ENCODE measurements at places on chromosomes 4 and X.

DNA sequence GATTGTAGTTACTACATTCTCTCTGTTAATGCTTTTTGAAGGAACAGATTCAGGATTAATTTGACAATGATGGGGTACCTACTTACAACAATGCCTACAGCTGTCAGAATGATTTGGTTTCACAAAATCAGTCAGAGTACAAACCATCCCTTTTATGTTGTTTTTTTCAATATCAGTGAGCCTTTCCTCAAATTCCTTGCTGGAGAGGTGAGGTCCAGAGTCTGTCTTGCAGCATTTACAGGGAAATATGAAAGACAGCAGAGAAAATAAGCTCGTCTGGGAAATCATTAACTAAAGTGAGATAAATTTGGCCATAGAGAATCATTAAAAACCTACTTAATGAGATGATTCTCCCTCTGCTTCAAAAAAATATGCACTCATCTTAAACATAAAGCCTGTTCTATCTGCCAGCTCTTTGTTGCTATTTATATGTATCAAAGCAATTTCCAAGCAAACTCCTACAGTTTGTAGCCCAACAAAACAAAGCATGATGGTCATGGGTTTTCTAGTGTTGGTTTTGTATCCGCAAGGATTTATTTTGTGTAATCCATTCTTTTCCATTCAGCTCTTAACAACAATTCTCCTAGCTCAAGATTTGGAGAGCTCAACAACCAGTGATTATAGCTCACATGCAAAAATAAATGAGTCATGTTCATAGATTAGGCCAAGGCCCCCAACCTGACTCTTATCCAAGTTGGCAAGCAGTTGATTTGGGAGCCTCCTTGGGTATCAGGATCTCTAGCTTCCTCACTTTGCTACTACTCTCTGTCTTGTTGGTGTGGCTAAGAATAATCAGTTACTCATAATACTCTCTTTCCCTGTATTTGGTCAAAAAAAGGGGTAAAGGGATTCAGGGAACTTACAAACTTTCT is 222.6 kb downstream of the ENOX2 start:
- no peak for DNase-seq

- DNase-seq, result no peak
These were observed 62.8 kb downstream of the SH3KBP1 start for GRCh38 chrX:19824603-19825002.

- peak; percentile 8 for DNase-seq
These were observed 797 bp downstream of the TXLNG start for GRCh38 chrX:16786791-16787735.

GRCh38 chr4:129264008-129264657 is 168.2 kb downstream of the C4orf33 start:
- DNase-seq, result no peak

DNA sequence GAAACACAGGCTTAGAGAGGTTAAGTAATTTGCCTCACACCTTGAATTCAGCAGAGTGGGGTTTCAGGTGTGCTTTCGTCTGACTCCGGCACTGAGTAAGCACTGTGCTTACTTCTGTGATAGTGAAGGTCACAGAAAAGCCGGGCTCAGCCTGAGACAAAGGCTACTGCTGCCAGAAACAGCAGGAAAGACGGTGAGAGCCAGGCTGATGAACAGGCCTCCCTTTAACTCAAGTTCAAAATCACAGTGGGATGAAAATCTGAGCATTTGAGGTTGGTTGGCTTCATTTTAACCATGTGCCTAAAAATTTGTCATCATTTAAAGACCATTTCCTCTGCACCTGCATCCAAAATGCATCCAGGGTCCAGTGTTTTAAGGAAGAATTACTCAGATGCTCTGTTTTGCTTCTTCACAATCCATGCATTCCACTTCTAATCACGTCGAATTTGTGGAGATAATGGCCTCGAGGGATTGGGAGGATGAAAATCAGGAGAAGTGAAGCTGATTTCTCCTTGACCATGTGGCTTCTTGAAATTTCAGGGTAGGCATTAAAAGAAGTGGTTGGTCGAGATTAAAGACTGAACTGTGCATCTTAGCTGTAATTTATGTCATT is 121.2 kb upstream of the LNX1 start:
- no peak for DNase-seq

Data from stimulated activated CD4-positive, alpha-beta T cell treated with anti-CD3 and anti-CD28 coated beads, TNF-alpha, amount 100 ng/mL, for 1 hour (primary cell).